ENCODE measurements at places on chromosomes 3 and 15.

GRCh38 chr3:4565809-4566501, 72.8 kb downstream of the ITPR1 start:
- H3K4me3 ChIP-seq = no peak overlapping the region
- H3K36me3 ChIP-seq = no peaks in the 10 kb centered on the region
- peaks cover under 1% of the 10 kb centered on the region for H3K4me1 ChIP-seq

DNA sequence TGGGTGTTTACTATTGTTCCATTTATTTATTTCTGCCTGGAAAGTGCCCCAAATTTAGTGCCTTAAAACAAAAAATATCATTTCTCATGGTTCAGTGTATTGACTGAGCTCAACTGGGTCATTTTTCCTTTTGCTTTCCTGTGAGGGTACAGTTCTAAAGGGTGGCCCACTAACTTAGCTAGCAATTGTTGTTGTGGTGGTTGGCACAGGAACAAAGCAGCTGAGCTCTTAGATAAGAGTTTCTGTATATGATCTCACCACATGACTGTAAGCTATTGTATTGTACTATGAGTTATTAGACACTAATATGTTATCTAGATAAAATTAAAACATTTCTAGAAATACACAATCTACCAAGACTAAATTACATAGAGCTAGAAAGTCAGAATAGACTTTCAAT, 1283.7 kb downstream of the OTOL1 start:
- no peak overlapping the region for H3K27ac ChIP-seq
- H3K27me3 ChIP-seq = no peaks in the 10 kb centered on the region
- no peaks in the 10 kb centered on the region for H3K36me3 ChIP-seq
- no peak for DNase-seq

DNA sequence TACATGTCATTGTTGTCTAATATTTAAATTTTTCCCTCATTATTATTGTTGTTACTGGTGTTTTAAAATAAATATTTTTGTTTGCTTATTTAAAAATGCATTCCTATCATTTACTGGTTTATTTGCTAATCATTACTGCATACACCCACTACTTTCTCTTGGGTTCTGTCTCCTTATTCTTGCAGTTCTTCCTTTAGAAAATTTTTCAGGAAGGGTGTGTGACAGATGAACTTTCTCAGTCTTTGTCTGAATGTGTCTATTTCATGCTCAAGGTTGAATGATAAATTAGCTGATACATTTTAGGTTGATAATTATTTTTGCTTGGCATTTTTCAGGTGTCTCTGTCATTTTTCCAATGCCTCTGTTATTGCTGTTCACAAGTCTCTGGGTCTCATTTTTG, 7.4 kb downstream of the AQP9 start:
- no peak overlapping the region for H3K4me3 ChIP-seq
- peaks cover 13% of the 10 kb centered on the region for H3K27me3 ChIP-seq
- H3K36me3 ChIP-seq = no peaks in the 10 kb centered on the region
- no peak overlapping the region for H3K27ac ChIP-seq

- no peaks in the 10 kb centered on the region for H3K27me3 ChIP-seq
- no peaks in the 10 kb centered on the region for H3K4me1 ChIP-seq
- H3K27ac ChIP-seq = no peak overlapping the region
- no peaks in the 10 kb centered on the region for H3K36me3 ChIP-seq
- no peak for DNase-seq
Observed at GRCh38 chr3:69568458-69568857, 170.8 kb upstream of the MITF start.

GRCh38 chr3:108328821-108329486, 32.6 kb downstream of the HHLA2 start:
- no peak overlapping the region for H3K4me3 ChIP-seq
- peak overlapping the region; percentile 53 for H3K27ac ChIP-seq
- H3K36me3 ChIP-seq = peaks cover 40% of the 10 kb centered on the region
- peaks cover 48% of the 10 kb centered on the region for H3K4me1 ChIP-seq

DNA sequence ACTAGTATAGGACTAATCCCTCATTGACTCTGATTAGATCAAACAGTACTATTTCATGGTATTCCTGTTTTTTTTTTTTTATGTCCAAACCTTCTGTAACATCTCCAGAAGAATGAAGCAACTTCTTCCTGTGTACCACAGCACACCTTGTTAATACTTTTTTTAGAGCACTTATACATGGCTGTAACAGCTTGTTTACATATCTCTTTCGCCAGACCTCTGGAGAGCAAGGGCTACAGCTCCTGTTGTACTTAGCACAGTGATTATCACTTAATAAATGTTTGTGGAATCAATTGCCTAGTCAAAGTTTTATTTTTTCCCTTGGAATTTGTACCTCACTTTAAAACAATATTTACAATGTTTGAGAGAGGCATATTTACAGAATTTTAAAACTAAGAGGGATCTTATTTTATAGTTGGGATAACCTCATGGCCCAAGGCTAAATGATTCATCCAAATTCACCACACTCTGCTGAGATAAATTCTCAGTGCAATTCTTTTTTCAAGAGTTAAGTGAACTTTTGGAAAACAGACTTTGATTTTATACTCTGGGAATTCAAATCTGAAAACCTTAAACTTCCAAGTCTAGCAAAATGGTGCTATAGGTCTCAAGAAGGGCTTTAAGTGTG, 9.2 kb upstream of the GATM start:
- H3K4me1 ChIP-seq = peaks cover 4% of the 10 kb centered on the region
- H3K27me3 ChIP-seq = peaks cover 36% of the 10 kb centered on the region
- H3K27ac ChIP-seq = no peak overlapping the region

- H3K4me3 ChIP-seq = no peak overlapping the region
- no peak for DNase-seq
- peaks cover under 1% of the 10 kb centered on the region for H3K27me3 ChIP-seq
- H3K27ac ChIP-seq = no peak overlapping the region
- no peaks in the 10 kb centered on the region for H3K4me1 ChIP-seq
Observed at GRCh38 chr15:49832511-49832910, 211.7 kb downstream of the DTWD1 start.

DNA sequence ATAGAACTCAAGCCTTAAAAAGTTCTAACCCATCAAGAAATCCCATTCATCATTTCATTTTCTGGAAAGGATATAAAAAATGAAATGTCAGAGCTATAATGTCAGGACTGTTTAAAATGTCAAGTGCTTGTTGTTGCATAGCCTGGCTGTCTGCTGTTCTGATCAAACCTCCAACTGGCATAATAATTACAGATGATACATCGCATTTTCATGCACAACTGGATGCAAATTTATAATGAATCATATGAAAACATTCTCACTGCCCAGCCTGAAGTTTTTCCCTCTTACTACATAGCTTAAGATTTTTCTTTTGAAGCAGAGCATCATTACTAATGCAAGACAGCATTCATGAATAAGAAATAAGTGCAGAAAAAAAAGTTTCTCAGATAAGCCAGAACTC, 46.5 kb downstream of the GUCA1C start:
- H3K27ac ChIP-seq = no peak overlapping the region
- no peak overlapping the region for H3K4me3 ChIP-seq
- no peak for DNase-seq

DNA sequence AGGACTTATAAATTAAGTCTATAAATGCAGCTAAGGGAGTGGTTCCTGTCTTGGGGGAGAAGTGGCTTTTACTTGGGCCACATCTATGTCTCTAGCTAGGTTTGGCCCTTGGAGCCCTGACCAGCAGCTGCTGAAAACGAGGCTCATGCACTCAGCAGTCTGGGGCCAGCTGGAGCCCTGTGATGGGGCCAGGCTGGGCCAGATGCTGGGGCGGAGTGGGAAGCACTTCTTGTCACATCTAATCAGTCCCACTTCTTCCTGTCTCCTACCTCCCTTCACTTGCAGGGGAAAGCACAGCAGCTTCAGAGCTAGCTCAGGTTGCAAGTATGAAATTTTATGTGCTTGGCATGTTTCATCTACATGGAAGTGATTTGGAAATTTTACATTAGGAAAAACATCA, 209.9 kb upstream of the ROPN1 start:
- no peak overlapping the region for H3K27ac ChIP-seq
- DNase-seq = no peak
- no peaks in the 10 kb centered on the region for H3K4me1 ChIP-seq
- no peaks in the 10 kb centered on the region for H3K36me3 ChIP-seq
- H3K27me3 ChIP-seq = peaks cover 7% of the 10 kb centered on the region

DNA sequence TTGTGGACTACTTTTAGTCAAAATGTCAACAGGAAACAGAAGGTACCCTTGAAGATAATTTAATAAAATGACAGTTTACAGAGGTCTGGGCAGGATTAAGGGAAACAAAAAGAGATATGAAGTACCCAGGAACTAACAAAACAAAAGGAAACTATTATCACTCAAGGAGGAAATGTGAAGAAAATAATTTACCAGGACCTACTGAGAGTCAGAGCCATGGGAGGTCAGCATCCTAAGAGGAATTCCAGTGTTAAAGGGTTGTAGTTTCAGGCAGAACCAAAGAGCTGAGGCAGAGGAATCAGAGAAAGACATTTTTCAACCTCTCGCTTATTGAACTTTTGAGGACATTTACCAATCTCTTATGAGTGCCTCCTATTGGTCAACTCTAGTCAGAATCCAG, 408.9 kb upstream of the CBLB start:
- no peak overlapping the region for H3K4me3 ChIP-seq
- H3K4me1 ChIP-seq = peaks cover 17% of the 10 kb centered on the region
- no peak for DNase-seq
- no peak overlapping the region for H3K27ac ChIP-seq

- no peak for DNase-seq
- peaks cover 4% of the 10 kb centered on the region for H3K4me1 ChIP-seq
- H3K27ac ChIP-seq = no peak overlapping the region
- no peaks in the 10 kb centered on the region for H3K36me3 ChIP-seq
Observed at GRCh38 chr3:56836276-56837163, 34.8 kb upstream of the ARHGEF3 start.

- no peak overlapping the region for H3K27ac ChIP-seq
- H3K4me1 ChIP-seq = peaks cover 13% of the 10 kb centered on the region
- no peaks in the 10 kb centered on the region for H3K27me3 ChIP-seq
- no peak for DNase-seq
Observed at GRCh38 chr15:80109388-80109787, 43.4 kb upstream of the FAH start.

GRCh38 chr3:124854009-124854408, 33.2 kb downstream of the ITGB5 start:
- H3K4me1 ChIP-seq = no peaks in the 10 kb centered on the region
- no peak for DNase-seq
- no peaks in the 10 kb centered on the region for H3K36me3 ChIP-seq
- peaks cover 20% of the 10 kb centered on the region for H3K27me3 ChIP-seq
- no peak overlapping the region for H3K27ac ChIP-seq

DNA sequence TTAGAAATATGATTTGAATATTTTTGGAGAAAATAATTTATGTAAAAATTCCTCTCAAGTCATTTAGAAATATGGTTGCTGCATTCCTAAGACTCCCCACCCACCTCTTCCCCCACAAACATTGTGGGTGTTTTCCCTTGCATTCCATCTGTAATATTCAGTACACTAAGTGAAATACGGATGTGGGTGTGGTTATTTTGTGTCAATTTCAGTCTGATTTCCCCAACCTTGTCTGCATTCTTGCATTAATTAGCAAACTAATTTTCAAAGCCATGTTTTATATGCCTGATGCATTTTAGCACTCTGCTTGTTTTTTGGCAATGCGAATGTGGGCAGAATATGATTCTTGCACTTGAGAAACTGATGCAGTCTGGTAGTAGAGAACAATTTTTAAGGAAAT, 408.3 kb upstream of the RGMA start:
- H3K4me3 ChIP-seq = no peak overlapping the region
- no peaks in the 10 kb centered on the region for H3K27me3 ChIP-seq
- H3K36me3 ChIP-seq = no peaks in the 10 kb centered on the region
- no peaks in the 10 kb centered on the region for H3K4me1 ChIP-seq

DNA sequence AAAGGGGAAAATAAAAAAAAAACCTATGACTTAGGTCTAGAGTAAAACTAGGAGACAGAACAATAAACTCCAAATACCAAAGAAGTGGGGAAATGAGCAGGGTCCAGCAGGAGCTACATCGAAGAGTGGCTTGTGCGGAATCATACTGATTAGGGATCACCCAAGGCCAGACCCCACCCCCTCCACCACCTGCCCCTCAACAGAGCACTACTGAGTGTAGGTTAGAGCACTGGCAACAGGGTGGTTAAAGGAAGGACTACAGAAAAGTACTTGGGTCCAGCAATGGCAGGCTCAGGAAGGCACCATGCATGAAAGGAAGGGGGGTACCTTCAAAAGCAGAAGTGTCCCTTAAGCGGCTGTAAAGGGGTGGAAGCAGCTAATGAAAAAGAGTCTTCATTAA, 96.2 kb downstream of the UBE3A start:
- no peaks in the 10 kb centered on the region for H3K27me3 ChIP-seq
- DNase-seq = no peak
- H3K4me1 ChIP-seq = no peaks in the 10 kb centered on the region
- H3K27ac ChIP-seq = no peak overlapping the region

- no peak overlapping the region for H3K27ac ChIP-seq
- H3K4me3 ChIP-seq = no peak overlapping the region
- no peaks in the 10 kb centered on the region for H3K4me1 ChIP-seq
Observed at GRCh38 chr3:121175083-121175482, 267.1 kb downstream of the STXBP5L start.

GRCh38 chr3:81910244-81910852, 148.9 kb upstream of the GBE1 start:
- no peak overlapping the region for H3K27ac ChIP-seq
- no peaks in the 10 kb centered on the region for H3K4me1 ChIP-seq
- no peaks in the 10 kb centered on the region for H3K27me3 ChIP-seq
- DNase-seq = no peak
- H3K36me3 ChIP-seq = no peaks in the 10 kb centered on the region

DNA sequence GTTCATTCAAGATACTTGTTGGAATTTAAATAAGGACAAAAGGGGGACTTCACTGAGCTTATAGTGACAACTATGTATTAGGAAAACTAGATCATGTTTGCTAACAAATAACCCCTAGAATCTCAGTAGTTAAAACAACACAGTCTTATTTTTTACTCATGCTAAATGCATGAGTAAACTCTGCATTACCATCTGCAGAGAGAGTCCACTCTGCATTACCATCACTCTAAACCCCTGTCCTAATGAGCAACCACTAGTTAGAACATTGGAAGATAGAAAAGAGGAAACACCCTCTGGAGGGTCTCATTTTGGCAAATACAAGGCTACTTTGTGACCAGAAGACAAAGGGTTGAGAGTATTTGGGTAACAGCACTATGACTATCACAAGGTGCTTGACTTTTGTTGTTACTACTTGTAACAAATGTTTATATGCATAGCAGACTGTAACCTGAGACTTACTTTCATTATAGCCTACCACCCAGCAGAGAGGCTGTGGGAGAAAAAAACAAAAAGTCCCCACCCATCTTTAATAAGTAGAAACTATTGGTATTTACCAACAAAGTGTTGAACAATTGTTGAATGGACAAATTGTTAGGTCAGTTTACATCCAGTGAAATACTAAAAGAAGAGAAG, 99.1 kb downstream of the OXSM start:
- no peaks in the 10 kb centered on the region for H3K27me3 ChIP-seq
- H3K36me3 ChIP-seq = no peaks in the 10 kb centered on the region
- no peaks in the 10 kb centered on the region for H3K4me1 ChIP-seq
- H3K27ac ChIP-seq = no peak overlapping the region
- H3K4me3 ChIP-seq = no peak overlapping the region
- DNase-seq = no peak

GRCh38 chr3:194572944-194573491, 60.2 kb downstream of the TMEM44 start:
- peaks cover 16% of the 10 kb centered on the region for H3K4me1 ChIP-seq
- no peak overlapping the region for H3K4me3 ChIP-seq
- peaks cover 28% of the 10 kb centered on the region for H3K27me3 ChIP-seq
- no peak for DNase-seq

Data from activated CD4-positive, alpha-beta memory T cell treated with anti-CD3 and anti-CD28 coated beads, Interleukin-2, amount 10 ng/mL, durations not matched to agents 7 days and 5 days (primary cell).